Stimulated activated CD8-positive, alpha-beta memory T cell treated with anti-CD3 and anti-CD28 coated beads, Interleukin-12 subunit alpha, Interleukin-12 subunit beta, amount 100 ng/mL, for 1 hour (primary cell): ENCODE measurements at places on chromosomes 5 and 9.

- no peak for DNase-seq
Observed at GRCh38 chr5:37490120-37490810, 111.1 kb downstream of the WDR70 start.

- DNase-seq, result no peak
Observed at GRCh38 chr9:109418827-109419226, 79.3 kb downstream of the PTPN3 start.

GRCh38 chr9:69314547-69314946 lies 10.5 kb upstream of the ENTREP1 start:
- DNase-seq, result no peak

- DNase-seq, result no peak
Observed at GRCh38 chr5:151847871-151848270, 76.1 kb downstream of the G3BP1 start.

- no peak for DNase-seq
Observed at GRCh38 chr5:56692359-56693219, 122.8 kb upstream of the MAP3K1 start.
